ENCODE measurements at places on chromosomes 7 and 10.

DNA sequence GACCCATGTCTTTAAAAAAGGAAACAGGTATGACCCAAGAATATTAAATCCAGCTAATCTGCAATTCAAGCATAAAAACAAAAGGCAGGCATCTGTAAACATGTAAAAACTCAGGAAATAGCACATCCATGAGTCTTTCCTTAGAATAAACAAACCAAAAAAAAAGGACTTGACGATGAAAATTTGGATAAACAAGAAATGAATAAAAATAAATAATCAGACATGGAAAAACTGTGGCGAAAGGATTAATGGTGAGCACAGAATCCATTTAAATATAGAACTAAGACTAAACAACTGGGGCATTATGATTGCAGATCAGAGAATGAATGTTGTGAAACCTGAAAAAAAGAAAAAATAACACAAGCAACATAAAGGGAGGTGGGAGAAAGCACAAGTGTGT lies 170.1 kb downstream of the DOCK4 start:
- DNase-seq, result no peak

GRCh38 chr10:125679436-125679835 lies 3.5 kb downstream of the TEX36 start:
- no peak for DNase-seq

- DNase-seq, result no peak
Observed at GRCh38 chr10:130936851-130937250, 374.7 kb downstream of the TCERG1L start.

- DNase-seq, result no peak
Observed at GRCh38 chr7:42082144-42082543, 154.9 kb downstream of the GLI3 start.
